ENCODE measurements at places on chromosomes 6 and 20. TPM values are rescaled to one million over a fixed set of nuclear protein-coding genes. Genes with fewer than 3 reads are reported as not detected.

DNA sequence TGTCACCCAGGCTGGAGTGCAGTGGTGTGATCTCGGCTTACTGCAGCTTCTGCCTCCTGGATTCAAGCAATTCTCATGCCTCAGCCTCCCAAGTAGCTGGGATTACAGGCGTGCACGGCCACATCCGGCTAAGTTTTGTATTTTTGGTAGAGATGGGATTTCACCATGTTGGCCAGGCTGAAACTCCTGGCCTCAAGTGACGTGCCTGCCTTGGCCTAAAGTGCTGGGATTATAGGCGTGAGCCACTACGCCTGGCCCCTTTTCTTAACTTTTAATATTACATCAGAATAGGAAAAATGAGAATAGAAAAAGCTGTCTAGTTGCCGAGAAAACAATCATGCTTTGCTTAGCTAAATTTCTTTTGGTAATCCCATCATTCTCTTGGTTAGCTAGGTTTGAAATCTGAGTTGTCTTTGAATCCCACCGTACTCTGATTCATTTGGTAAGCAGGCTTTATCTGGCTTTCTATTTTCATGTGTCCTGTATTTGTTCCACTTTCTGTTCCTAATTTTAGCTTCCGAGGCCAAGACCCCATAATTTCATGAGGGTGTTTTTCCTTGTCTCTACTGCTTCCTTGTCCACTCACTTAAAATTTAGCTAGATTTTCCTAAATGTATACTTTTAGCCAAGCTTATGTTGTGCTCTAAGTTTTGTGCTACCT lies 83.5 kb downstream of the NCOA3 start:
- DNase-seq: no peak

GRCh38 chr20:9985773-9986172 lies 49.0 kb upstream of the ANKEF1 start:
- no peak for DNase-seq

DNA sequence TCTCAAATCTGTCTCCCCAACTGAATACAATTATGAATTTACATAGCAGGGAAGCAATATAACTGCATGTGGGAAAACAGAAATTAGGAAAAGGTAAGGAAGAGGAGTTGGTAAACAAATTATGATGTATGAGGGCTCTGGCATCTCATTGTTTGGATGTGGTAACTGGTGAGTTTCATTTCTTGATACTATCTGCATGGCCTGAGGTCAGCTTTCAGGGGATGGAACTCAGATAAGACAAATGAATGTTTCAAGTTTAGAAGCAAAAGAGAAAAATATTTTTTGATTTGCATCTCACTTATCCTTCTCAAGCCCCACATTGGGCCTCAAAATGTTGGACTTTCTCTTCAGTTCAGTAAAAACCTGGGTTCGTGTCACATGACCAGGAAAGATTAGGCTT lies 302.2 kb upstream of the GJE1 start:
- no peak for DNase-seq

- no peak for DNase-seq
Observed at GRCh38 chr20:51608061-51608460, 65.5 kb upstream of the NFATC2 start.

DNA sequence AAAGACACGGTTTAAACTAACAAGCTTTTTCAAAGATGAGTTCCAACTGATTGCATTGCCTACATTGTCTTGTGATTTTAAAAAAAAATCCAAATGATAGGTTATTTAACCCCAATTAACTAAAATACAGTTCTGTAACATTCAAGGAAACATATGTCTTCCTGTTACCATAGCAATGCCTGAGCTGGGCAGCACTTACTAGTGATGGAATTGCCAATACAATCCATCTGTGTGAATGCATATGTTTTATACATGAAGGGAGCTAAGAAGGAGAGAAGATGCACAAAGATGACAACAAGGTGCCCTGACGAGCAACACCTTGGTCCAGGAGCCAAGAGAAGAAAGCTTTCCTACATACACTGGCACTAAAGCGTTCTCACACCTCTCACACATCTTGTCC lies 68.7 kb downstream of the POPDC3 start:
- DNase-seq: no peak

DNA sequence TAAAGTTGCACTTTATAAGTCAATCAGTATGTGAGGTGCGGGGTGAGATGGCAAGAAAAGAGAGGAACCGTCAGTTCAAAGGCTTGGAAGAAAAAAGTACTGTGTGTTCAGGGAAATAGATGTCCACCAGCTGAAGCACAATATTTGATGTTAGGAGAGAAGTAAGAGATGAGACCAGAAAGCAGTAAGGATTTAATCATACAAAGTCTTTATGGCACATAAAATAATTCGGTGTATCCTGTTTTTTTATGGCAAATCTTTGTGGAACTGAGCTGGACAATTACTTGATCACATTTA lies 197.2 kb downstream of the FAXC start:
- no peak for DNase-seq

DNA sequence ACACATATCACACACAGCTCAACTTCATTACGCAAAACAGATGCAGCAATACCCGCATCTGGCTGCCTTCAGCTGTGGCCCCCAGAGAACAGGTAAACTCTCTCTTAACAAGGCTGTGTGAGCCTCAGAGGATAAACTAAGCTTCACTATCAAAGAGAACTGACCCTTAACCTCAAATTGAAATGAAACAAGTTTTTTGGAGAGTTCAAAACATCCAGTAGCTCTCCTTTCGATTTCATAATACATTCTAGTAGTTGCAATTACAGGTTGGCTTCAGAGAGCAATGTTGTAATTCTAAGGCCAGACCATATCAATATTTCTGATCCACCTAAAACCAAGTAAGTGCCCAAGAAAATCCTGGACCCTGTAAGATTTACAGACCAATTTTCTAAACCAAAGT lies 113.5 kb downstream of the FAXC start:
- no peak for DNase-seq

The MYCT1 gene
- total RNA-seq: 19.7 TPM

GRCh38 chr6:88989215-88989614 lies 25.8 kb upstream of the RNGTT start:
- no peak for DNase-seq

GRCh38 chr6:52233975-52234823 lies 10.1 kb downstream of the IL17F start:
- DNase-seq: no peak

- no peak for DNase-seq
Observed at GRCh38 chr6:31610968-31611367, 4.1 kb upstream of the AIF1 start.

The TAGAP gene
- total RNA-seq: 5.7 TPM

The NR2E1 gene
- total RNA-seq: not detected

DNA sequence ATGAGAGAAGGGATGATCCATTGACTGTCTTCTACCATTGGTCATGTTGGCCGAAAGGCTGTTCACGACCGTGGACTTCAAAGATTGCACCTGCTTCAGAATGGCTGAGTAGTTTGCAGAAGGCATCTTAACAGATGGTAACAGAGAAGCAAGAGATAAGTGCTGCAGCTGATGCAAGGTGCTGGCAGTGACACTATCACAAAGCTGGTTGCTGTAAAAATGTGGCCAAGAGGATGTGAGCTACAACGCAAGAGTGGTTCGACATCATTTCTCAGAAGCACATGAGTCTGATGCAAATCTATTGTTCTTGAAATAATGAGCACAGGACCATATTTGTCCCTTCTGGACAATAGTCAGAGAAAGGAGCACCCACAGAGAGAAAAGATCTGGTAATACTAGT lies 27.0 kb upstream of the ANKEF1 start:
- DNase-seq: no peak

GRCh38 chr20:53658973-53659372 lies 65.3 kb upstream of the ZNF217 start:
- no peak for DNase-seq

DNA sequence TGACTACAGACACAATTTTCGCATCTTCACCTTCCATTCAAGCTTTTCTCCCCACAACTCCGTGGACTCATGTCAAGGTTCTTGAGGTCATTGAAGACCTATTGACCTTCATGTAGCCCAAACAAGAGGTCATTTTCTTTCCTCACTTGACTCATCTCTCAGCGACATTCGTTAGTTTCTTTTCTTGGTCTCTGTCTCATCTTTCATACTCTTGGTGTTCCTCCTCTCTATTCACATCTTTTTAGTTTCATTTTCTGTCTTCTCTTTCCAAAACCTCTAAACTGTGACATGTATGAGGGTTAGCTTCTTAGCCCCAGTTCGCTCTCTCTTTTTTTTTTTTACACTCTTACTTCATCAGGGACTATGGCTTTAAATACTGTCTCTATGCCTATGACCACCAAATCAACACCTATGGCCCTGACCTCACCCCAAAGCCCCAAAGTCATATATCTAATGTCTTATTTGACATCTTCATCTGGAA lies 128.6 kb upstream of the BACH2 start:
- no peak for DNase-seq

The AMD1 gene
- 71.9 TPM for total RNA-seq

GRCh38 chr6:138638604-138639003 lies 135.0 kb upstream of the CCDC28A start:
- DNase-seq: no peak

All from mesenteric fat pad (tissue), 1 donor.